ENCODE measurements at places on chromosomes 11 and 22. TPM values are rescaled to one million over a fixed set of nuclear protein-coding genes. Genes with fewer than 3 reads are reported as not detected.

DNA sequence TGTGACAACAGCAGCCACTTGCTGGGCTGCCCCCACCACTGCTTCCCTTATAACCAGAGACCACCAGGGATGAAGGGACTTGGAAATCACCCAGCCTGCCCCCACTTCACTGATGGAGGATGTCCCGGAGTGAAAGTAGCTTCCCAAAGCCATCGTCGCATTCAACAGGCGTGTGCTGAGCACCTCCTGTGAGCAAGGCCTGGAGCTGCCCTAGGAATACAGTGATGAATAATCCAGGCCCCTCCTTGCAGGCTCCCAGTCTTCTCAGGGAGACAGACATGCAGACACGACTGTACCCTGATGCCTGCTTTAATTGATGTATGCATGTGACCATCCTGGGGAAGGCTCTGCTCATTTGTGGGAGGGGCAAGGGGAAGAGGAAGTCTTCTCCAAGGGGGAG is 22.6 kb downstream of the PTPN5 start:
- DNase-seq: no peak

DNA sequence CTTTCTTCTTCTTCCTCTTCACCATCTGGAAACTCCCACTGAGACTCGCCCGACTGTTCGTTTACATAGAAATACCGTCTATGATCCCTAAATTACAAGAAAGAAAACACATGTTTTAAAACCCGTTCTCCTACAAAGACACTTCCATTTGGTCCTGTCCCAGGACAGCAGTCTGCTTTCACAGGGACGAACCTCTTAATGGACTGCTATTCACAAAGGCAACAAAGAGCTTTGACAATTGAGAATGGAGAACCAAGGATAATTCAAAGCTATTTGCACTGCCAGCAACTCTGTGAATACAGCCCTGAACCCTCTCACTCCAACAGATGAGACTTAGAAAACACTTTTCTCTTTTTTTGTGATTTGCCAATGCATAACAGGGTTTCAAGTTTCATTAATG is 16.3 kb upstream of the AGBL2 start:
- no peak for DNase-seq

DNA sequence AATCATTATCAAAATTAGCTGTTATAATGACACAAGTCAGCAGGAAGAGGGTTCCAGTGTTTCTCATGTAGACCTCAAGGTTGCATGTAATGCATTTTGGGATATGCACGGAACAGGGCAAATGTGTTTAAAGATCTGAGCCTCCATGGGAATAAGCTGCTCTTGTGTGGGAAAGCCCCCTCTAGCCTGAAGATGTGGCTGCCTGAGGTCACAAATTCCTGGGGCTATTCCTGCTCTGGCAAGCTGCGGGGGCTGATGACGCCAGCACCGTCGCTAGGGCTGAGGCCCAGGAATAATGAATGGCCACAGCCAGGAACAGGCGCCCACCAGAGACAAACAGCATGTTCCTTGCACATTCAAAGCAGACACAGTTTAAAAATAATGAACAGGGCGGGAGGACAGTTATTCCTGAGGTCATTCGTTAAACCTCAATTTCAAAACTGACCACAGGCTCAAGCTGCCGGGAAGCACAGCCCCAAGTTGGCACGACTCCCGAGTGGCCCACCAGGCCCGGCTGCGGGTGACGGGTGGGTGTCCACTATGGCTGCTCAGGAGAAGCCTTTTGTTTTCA is 11.7 kb downstream of the OSBPL5 start:
- no peak for DNase-seq

DNA sequence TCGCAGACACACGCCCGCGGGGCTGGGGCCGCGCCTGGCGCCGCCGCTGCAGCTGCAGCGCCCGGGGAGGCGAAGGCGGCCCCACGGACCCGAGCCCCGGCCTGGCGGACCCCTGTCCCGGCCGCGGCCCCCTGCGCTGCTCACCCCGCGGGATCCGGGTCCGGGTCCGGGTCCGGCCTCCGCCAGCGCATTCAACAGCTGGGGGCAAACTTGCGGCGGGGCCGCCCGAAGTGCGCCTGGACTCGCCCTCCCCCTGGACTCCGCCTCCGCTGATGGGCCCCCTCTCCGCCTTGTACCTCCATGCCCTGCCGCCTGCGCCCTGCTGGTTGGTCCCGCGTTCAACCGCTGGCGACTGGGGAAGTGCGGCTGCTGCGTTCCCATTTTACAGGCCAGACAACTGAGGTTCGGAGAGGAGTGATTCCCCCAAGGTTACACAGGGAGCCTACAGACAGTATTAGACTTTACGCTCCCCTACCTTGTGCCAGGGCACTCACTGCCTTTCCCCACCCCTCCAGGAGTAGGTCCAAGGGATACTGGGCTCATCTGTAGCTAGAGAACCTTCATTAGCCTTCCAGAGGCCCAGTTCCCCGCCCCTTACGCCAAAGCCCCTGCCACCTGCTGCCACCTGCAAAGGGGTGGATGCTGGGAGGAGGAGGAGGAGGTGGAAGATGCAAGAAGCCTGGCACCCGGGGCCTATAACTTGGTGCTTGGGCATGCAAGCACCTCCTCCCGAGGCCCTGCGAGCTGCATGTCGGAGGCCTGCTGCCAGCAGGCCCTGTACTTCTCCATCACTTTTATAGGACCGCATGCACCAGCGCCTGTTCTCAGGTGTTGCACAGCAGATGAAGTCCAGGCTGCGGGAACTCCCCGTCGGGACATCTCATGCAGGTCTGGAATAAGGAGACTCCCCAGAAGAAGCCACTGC is 694 bp upstream of the ELFN2 start:
- no peak for DNase-seq

DNA sequence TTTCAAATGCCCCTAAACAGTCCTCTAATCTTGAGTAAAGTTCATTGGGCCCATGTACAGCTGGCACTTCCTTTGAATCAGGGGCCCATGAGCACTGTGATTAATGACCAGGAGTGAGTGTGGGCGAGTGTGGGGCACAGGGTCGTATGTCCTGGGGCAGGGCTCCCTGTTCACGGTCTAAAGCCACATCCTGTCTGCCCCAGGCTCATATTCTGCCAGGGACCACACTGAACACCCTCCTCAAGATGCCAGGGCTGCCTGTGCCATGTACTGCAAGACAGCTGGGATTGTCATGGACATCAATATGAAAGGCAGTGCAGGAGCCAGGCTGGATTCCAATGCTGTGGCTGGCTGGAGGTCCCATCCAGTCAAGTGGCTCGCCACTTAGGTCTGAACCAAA is 130.5 kb downstream of the KIRREL3 start:
- no peak for DNase-seq

FOSL1 gene
- total RNA-seq: 12.9 TPM

GRCh38 chr11:79390923-79391322 is 49.9 kb downstream of the TENM4 start:
- DNase-seq: no peak

GRCh38 chr11:114193730-114194679 is 102.2 kb upstream of the NNMT start:
- no peak for DNase-seq

OR8D1 gene
- not detected for total RNA-seq

- no peak for DNase-seq
Observed at GRCh38 chr22:40044870-40045834, 50.4 kb downstream of the FAM83F start.

PEX16 gene
- total RNA-seq: 31.4 TPM

DNA sequence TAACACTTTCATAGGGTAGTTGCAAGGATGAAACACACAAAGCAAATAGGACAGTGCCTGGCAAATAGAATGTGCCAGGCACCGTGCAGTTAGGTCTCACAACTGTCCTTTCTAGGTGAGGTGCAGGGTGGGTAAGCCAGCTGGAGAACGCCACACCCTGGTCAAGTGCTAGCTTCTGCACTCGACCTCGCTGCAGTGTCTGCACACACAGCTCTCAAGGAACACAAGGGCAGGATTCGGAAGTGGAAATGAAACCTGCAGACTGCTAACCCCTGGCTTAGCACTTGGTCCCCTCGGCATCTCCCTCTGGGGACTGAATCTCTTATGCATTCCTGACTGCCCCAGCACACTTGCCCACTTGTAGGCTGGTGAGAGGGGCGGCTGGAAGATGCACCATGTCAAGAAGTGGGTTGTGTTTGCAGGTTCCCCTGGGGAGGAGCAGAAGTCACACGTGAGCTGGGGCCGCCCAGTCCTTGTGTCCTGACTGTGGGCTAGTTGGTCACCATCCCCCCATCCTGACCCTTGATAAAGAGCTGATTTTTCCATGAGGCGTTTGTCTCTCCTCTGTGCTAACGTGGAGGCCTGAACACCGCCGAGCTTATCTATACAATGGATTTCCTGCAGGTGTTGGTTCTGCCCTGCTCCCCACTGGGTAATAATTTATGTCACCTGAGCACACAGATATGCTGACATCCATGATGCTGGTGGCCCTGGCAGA is 89.0 kb downstream of the MICAL2 start:
- no peak for DNase-seq

DNA sequence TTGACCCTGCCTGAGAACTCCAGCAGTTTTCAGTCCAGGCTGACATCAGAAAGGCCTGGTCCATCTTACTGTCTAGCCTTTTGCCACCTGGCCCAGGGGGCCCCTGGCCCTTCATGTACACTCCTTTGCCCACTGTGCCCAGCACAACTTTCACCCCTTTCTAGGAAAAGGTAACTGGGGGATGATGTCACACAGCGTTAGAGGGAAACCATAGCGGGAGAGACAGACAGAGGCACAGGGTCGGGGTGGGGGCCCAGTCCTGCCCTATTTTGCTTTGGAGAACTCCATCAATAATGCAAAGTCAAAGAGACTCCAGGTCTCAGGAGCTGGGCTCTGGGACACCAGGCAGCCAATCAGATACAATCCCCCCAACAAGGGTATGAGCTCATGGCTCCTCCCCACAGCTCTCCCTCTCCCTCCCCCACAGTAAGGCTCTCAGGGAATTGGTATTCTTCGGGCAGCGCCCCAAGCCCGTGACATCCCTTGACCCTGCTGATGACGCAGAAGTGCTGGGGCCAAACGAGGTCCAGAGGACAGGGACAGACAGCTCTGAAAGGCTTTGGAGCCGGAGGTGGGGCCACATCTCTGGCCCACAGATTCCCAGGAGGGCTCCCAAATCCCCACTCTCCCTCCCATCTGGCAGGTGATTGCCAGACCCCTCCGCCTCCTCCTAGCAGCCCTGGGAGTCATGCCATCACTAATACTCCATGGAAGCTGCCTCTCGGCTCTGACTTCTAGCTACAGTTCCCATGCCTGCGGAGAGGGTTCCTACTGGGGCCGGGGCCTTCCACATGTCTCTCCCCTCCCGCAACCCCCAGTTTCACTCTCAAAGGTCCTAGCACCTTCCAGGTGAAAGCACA is 5.9 kb downstream of the USP2 start:
- DNase-seq: no peak

TREH gene
- total RNA-seq: not detected

GRCh38 chr22:47161631-47162030 is 399.2 kb downstream of the TBC1D22A start:
- DNase-seq: no peak

ART5 gene
- not detected for total RNA-seq

BDNF gene
- 10.6 TPM for total RNA-seq

DNA sequence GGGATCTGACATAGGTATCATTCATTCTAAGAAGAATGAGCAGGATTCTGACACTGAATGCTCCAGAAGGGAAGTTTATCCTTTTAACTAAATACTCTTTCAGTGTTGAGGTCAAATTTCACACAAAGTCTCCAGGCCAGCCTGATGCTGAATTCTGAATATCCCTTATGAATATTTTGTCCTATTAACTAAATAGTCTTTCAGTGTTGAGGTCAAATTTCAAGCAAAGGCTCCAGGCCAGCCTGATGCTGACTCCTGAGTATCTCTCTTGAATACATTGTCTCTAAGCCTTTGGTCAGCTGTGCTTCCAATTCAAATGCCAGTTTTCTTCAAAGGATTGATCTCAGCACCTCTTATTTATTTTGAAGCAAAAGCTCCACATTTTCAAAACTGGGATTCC is 676.8 kb downstream of the NTM start:
- DNase-seq: no peak

DNA sequence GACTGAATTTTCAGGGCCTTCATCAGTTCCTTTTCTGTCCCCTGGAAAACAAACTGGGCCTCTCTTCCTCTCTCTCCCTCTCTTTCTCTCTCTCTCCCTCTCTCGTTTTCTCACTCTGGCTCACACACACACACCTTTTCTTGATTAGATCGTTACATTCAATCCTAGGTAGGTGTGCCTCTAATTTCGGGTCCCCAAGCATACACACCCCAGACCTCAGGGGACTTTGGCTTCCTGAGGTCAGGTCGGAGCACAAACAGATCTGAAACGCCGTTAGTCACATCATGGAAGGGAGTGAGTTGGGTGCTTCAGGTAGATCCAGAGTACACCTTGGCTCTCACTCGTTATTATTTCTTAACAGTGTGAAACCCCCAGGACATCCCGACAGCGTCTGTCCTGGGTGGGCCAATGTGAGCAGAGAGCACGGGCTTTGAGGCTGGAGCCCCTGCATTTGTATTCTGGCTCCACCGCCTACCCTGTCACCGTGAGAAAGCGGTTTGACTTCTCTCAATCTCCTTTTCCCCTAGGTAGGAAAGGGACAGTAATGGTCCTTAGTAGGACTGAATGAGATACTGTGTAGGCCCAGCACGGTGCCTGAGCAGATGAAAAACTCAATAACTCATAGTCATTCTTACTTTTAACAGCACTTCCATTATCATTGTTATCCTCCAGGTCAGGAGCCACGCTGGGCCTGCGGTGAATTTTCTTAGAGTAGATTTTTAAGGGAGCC is 37.3 kb upstream of the POU2AF1 start:
- DNase-seq: no peak

GRCh38 chr11:73189723-73190556 is 28.1 kb upstream of the P2RY2 start:
- no peak for DNase-seq

GRCh38 chr11:85377901-85378300 is 249.2 kb downstream of the DLG2 start:
- no peak for DNase-seq

OR2D2 gene
- not detected for total RNA-seq

DNA sequence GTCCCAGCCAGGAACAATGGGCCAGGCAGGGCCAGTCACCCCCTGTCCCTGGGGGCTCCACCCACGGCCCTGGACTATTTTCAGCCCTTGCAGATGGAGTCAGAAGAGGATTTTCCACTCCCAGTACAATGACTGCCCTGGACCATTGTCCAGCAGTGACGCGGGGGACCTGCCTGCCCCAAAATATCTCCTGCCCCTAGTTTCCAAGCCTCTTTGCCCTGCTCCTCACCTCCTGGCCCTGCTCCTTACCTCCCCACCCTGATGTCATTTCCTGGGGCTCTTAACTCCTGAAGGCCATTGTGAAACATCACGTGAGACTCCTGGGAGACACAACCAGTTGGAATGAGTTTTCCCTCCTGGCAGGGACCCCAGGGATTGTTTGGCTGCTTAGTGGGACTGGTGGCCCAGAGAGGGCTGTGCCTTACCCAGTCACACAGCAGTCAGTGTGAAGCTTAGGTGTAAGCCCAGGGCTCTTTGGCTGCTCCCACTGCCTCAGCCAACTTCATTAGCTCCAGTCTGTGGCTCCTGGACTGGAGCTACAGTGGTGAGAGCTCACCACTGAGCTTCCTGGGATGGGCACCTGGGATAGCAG is 22.2 kb downstream of the P2RY2 start:
- DNase-seq: no peak
